ENCODE measurements at places on chromosomes 4 and X. TPM values are rescaled to one million over a fixed set of nuclear protein-coding genes. Genes with fewer than 3 reads are reported as not detected.

SMIM10L2A gene
- total RNA-seq = 0.38 TPM

SASH3 gene
- 92.5 TPM for total RNA-seq

KDM6A gene
- 21.5 TPM for total RNA-seq

PPARGC1A gene
- total RNA-seq = 0.23 TPM

MAGEA1 gene
- total RNA-seq = not detected

P2RY8 gene
- 22.2 TPM for total RNA-seq

PLAC1 gene
- 0.24 TPM for total RNA-seq

IQCM gene
- not detected for total RNA-seq
